Aorta (tissue), 5 donors: ENCODE measurements at places on chromosomes 7 and 10. TPM values are rescaled to one million over a fixed set of nuclear protein-coding genes. Genes with fewer than 3 reads are reported as not detected.

Gene TMEM209
- total RNA-seq = 11.7 TPM

Gene GBX1
- total RNA-seq = not detected

Gene ITGA8
- 885 TPM for total RNA-seq

Gene POLR2J3
- total RNA-seq = 27.5 TPM

Gene SPAG6
- 0.36 TPM for total RNA-seq

Gene PPP1R17
- not detected for total RNA-seq

Gene SUN3
- not detected for total RNA-seq

Gene CYP2C8
- 0.26 TPM for total RNA-seq

Gene CCL24
- total RNA-seq = 2.4 TPM

Gene ADD3
- 80.9 TPM for total RNA-seq

Gene ATOH7
- total RNA-seq = not detected

DNA sequence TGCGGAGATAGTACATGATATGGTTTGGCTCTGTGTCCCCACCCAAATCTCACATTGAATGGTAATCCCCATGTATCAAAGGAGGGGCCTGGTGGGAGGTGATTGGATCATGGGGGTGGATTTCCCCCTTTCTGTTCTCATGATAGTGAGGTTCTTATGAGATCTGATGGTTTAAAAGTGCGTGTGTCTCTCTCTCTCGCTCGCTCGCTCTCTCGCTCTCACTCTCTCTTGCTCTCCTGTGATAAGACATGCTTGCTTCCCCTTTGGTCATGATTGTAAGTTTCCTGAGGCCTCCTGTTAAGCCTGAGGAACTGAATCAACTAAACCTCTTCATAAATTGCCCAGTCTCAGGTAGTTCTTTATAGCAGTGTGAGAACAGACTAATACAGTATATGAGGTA lies 171.9 kb downstream of the NSUN6 start:
- no peak for DNase-seq

DNA sequence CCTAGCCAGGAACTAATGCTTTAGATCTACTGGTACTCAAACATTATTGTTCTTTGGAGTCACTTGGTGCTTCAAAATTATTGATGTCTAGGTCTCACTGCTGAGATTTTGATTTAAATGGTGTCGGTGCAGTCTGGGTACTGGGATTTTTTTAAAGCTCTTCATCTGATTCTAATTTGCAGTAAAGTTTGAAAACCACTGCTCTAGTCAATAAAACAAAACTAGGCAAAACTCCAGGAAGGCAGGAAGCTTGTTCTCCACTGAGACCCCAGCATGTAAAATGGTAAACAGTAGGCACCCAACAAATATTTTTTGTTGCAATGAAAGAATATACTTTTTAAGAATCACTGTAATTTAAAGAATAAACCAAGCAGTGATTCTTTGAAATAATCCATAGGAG lies 49.7 kb downstream of the ADD3 start:
- DNase-seq = no peak

GRCh38 chr10:112985690-112986543 lies 35.9 kb downstream of the TCF7L2 start:
- no peak for DNase-seq

GRCh38 chr10:94413361-94413760 lies 11.0 kb downstream of the TBC1D12 start:
- no peak for DNase-seq

GRCh38 chr10:64067009-64067606 lies 545.9 kb downstream of the REEP3 start:
- DNase-seq = no peak

DNA sequence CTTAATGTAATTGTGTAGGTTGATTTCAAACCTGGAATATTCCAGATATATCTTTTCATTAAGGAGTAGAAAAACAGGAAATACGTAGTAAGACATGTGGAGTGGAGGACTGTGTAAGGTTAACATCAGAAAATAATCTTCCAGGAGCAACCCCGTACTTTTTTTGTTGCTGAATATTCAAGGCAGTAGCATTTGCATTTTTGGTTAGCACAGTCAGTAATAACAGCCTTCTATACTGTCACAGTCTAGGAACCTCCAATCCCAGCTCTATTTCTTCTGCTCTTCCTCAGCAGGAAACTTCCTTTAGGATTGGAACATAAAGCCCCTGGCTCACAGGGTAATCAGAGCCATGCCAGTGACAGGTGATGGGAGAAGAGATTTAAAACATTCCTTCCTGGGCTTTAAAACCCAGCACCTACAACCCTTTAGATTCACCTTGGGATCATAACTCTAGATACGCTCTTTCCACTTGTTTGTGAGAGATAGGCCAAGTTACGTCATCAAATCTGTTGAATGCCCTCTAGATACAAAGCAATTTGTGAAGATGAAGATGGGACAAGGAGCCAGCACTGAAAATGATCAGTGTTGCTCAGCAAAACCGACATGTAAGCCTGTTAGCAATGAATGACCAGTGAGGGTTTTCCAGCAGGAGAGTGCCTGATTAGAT lies 248.5 kb upstream of the NPY start:
- DNase-seq = no peak

DNA sequence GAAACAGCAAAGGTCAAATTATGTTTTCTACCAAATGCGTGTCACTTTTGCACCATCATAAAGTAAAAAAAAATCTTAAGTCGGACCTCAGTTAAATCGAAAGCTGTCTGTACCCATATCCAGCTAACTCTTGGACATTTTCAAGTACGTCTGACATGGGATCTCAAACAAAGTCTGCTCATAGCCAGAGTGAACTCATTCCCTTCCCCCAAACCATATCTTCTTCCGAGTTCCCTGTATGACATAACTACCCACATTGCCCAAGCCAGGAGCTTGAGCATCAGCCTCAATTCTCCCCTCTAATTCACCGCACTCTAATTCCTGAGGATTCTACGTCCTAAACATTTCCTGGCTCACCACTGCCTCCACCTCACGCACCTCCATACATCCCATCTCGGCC lies 44.8 kb upstream of the TARP start:
- DNase-seq = no peak

GRCh38 chr7:150631084-150631826 lies 930 bp downstream of the GIMAP6 start:
- no peak for DNase-seq

GRCh38 chr7:42833411-42833810 lies 78.5 kb downstream of the C7orf25 start:
- DNase-seq = no peak

DNA sequence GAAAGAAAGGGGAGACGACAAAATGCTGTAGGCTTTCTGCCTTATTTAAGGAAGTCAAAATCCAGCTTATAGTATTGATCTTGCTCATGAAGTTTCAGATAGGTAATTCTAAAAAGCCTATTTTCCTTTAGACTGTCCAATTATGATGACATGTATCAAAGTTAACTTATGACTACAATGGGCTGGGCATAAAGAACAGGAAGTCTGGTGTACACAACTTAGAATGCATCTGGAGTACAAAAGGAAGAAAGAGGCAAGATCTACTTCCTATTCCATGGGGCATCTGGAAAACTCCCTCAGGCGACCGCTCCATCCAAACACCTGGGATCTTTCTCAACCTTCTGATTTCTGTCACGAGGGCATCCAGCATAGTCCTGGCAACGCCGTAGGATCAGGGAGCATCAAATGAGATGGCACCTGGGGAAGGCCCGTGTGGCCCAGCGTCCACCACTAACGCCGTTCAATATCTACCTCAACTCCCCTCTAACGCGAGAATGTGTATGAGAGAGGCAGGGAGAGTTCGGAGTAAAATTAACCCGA lies 512 bp downstream of the FAM24B start:
- DNase-seq = no peak

GRCh38 chr10:6119423-6119822 lies 30.6 kb downstream of the RBM17 start:
- DNase-seq = no peak

GRCh38 chr7:101590663-101591435 lies 38.2 kb downstream of the MYL10 start:
- no peak for DNase-seq

- no peak for DNase-seq
Measured at GRCh38 chr10:71985542-71986250, 21.5 kb downstream of the CHST3 start.

DNA sequence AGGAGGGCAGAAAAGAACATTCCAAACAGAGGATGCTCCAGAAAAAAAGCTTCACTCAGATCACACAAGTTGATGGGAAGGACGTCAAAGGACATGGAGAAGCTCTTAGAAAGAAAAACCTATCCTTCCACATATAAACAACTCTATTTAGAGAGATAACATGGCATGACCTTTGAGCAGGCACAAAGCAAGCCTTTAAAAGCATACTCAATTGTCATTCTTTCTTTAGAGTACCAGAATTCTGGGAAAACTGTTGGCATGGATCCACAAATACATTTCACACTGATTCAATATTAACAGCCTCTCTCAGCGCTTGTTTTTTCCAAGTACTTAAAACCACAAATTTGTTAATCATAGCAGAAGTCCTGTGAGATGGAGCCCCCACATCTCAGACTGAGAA lies 7.3 kb upstream of the ABLIM1 start:
- no peak for DNase-seq

DNA sequence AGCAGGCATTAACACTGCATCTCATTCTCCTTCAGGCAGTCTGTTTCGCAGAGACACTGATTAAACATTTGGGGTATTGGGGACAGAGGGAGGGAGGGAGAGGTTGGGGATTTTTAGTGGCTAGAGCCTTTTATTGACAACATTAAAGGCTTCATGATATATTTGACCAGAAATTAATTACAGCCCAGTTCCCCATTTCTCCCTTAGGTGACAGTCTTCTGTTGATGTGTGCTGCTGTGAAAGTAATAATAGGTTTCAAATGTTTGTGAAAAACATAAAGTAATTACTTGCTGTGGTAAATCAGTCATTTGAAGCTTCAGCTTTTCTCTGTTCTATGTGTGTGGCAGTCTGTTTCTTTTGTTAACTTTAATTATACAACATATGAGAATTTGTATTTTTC lies 105.3 kb upstream of the LRGUK start:
- no peak for DNase-seq

GRCh38 chr7:152564656-152565250 lies 111.2 kb downstream of the XRCC2 start:
- no peak for DNase-seq

DNA sequence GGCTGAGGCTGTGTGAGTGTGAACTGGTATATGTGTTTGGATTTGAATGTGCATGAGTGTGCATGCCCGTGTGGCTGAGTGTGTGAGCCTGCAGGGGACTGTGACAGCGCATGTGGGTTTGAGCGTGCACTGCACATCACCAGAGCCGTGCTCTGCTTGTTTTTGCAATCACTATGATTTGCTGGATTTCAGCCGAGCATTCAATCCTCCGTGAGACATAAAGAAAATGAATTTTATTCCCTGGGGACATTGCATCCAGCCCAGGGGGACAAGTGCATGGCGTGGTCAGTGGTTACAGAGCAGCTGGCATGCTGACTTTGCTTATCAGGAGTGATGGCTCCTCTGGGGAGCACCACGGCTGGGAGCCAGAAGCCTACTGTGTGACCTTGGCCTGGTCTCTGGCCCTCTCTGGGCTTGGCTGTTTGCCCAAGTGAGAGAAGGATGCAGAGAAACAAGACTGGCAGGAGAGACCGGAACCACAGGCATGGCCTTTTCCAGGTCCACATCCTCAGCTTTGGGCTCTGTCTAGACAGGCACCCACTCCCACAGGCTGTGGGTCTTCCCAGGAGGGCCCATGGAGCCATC lies 160.2 kb upstream of the UNC5B start:
- DNase-seq = no peak

DNA sequence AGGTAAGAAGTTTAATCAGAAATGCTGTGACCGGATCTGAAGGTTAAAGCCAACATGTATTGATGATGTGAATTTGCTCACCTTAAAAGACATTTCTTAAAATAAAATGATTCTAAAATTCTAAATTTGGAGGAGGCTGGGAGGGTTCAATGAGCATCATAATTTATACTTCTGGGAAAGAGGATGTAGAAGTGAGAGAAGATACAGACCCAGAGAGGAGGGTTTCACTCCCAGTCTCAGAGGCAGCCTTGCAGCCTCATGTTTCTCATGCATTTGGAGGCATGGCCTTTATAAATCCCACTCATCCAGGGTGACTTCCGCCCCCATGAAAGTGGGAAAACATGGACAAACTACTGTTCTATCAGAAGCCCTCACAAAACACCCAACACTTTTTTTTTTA lies 305.6 kb upstream of the PITRM1 start:
- no peak for DNase-seq

DNA sequence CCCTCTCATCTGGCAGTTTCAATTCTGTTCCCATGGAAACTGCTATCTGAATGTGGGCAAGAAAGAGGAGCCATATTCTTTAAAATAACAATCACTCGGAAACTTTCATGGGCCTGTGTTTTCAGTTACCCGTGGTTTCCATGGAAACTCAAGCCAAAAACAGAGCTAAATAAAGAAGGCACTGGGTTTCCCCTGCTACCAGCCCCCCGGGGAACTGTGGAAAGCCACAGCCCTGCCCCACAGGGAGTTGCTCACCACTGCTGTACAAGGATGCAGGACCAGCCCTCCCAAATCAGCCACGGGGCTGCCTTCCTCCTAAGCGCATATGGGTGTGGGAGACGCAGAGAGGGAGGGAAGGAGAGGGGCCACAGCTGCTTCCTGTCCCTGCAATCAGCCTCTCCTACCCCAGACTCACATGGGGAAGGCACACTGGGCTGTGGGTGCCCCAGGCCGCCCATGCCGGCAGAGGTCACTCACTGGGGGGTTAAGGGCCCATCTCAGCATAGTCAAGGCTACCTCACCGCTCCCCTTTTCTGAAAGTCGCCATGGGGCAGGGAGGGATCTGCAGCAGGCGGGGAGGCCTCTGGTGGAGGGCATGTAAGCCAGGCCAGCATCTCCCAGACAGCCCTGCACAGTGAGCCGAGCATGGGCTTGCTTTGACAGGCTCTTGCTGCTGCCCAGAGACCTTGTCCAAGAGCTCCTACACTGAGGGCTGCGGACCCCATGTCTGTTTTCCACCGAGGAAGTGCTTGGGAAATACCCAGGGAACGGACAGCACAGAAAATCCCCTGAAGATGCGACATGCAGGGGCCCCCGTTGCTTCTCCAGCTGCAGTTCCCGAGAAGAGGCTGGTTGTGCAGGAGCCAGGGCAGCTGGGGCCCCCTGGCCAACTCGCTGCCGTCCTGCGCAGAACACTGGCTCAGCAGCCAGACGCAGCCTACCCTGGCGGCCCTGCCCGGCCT lies 157.3 kb upstream of the PPP2R2D start:
- no peak for DNase-seq

DNA sequence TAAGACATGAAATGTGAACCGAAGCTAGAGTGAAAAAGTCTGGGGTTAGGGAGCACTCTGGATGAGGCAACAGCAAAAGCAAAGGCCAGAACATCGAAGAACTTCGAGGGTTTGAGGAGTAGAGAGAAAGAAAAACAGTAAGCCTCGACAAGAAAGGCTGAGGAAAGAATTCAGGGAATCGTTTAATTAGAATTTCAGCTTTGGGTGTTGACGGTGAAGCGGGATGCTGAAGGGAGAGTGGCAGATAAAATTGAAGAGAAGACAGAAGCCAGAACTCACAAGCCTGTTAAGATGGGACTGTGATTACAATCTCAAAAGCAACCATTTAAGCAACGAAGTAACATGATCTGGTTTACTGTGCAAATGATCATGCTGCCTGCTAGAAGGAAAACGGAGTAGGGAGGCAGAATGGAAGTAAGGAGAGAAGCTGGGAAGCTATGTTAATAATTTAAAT lies 2.1 kb downstream of the TRDMT1 start:
- DNase-seq = no peak
